Esophagus mucosa (tissue), 1 donor: ENCODE measurements at places on chromosomes 12 and 14. TPM values are rescaled to one million over a fixed set of nuclear protein-coding genes. Genes with fewer than 3 reads are reported as not detected.

GRCh38 chr12:51972849-51973273 is 21.4 kb downstream of the ACVR1B start:
- ATAC-seq, result peak; percentile 59

PLEKHA5 gene
- total RNA-seq, result 32.7 TPM

- ATAC-seq, result peak; percentile 55
These were observed 3.1 kb downstream of the CCND2 start for GRCh38 chr12:4276524-4277204.

PRR4 gene
- 0.64 TPM for total RNA-seq

DNA sequence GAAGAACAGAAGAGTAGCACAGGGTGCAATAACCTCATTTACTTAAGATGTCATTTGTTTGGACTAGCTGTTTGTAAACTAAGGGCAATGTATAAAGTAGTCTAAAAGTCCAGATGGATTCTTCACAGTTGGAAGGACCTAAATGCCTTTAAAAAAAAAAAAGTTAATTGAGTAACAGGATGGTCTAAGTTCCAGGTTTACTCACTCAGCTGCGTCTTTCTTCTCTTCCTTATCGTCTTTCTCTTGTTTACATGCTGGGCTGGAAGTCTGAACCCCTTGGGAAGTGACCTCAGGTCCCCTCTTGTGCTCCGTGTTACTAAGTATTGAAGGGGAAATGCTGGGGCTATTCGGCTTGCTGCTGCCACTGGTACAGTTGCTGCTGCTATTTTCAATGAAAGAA is 82.5 kb downstream of the SH2B3 start:
- no peak for ATAC-seq

DNA sequence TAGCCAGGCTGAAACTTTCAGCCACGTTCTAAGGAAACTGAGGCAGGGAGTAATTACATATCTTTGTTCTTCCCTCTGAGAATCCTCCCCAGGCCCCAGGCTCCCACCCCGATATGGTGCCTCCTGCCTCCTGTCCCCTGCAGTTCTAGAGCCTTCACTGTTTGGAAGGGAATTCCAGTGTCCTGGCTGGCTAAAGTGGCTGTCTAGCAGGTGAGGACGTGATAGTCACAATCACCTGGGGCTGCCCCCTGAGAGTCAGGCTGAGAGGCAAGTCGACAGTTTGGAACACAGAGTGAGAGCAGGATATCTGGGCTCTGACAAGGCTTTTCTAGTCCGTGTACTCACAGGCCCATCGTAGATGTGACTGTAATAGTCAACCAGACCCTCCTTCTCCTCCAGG is 6.3 kb upstream of the RPAP3 start:
- ATAC-seq, result no peak

NAV3 gene
- 0.52 TPM for total RNA-seq

LMNTD1 gene
- 0.32 TPM for total RNA-seq

DNA sequence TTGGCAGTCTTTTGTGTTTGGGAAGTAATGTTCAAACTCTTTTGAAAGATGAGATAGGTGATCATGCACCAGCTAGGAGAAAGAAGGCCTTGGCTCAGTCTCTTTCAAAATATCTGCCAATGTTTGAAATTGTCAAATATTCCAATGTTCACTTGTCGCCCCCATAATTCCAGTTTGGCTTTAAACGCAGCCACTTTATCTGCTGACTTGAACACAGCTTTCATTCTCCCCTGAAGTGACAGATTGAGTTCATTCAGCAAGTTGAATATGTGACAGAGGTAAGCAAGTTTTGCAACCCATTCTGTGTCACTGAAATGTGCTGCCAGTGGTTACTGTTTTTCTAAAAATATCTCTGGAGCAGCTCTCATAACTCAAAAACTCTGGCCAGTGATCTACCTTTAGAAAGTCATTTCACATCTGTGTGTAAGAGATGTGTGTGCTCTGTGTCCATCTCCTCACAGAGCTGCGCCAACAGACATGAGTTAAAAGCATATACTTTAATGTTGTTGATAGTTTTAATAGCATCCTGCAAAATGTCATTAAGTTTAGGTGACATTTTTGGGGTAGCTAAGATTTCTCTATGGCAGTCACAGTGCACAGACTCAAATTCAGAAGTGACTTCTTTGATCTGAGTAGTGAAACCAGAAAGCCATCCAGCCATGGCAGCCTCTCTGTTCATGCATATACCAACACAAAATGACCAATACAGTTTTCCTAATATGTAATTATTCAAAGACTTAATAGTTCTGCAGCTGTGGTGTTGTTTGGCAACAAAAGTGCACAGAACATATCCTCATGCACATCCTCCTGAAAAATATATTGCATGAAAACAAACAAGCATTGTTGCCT is 614.3 kb upstream of the MIS18BP1 start:
- ATAC-seq, result no peak

GRCh38 chr12:4962539-4963486 is 53.1 kb downstream of the KCNA1 start:
- ATAC-seq, result no peak

PPP1R36 gene
- total RNA-seq, result 0.20 TPM

DNA sequence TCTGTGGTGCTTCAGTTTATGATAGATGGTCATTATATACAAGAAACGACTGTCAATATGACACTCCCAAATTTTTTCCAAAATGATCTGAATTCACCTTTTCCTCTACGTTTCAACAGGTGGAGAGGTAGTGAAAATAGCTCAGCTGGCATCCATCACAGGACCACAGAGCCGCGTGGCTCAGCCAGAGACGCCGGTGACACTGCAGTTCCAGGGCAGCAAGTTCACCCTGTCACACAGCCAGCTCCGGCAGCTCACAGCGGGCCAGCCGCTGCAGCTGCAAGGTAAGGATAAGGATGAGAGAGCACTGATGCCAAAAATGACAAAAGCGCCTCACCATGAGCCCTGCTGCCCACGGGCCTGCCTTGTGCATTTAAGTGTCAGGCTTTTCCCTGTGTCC is 73.9 kb downstream of the EP400 start:
- no peak for ATAC-seq

- ATAC-seq, result no peak
These were observed 120.3 kb upstream of the PLEKHG7 start for GRCh38 chr12:92582475-92582874.

EMP1 gene
- total RNA-seq, result 1,972 TPM

DNA sequence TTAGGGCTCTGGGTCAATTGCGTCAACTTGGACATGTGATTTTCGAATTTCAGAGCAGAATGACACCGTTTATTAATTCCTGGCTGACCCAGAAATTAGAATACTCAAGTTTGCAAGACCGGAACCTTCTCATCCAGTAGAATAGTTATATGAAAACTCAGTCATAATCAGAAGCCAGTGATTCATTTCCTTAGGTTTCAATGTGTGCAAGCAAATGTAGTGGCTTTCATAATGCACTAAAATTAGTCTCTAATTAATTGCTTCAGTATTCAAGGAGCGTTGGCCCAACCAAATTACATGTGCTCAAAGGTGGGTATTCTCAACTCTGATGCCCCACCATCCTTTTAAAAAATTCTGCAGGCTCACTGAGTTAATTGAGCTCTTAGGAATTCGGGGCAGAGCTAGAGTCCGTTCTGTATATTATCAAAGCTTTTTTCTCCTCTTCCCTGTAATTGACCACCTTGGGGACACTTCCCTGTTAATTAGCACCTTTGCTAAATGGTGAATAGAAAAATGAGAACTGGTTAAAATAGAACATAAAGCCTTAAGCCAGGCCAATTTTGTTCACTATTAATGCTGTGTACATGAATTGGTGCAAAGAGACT is 55.4 kb downstream of the DAO start:
- ATAC-seq, result no peak

DNA sequence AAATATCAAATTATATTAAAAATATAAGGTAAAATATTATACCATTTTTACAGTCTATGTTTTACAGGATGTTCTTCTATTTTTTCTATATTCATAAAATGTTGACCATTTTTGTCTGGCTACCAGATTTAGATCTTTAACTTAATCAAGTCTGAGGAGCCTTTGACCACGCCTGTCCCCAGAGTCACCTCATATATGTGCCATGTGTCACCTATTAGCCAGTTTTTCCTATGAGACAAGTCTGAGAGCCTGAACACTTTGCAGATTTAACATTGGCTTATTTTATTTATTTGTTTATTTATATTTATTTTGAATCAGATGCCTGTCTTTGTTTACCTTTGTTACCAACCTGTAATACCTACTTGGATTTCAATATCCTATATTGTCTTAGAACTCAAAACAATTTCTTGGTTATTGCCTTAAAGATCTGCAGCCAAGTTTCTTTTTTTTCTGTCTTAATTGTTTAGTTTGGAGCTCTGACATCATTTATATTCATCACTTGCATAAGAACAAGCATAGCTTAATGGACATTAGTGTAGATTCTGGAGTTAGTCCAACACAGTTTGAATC is 116.2 kb upstream of the ALX1 start:
- ATAC-seq, result no peak

DNA sequence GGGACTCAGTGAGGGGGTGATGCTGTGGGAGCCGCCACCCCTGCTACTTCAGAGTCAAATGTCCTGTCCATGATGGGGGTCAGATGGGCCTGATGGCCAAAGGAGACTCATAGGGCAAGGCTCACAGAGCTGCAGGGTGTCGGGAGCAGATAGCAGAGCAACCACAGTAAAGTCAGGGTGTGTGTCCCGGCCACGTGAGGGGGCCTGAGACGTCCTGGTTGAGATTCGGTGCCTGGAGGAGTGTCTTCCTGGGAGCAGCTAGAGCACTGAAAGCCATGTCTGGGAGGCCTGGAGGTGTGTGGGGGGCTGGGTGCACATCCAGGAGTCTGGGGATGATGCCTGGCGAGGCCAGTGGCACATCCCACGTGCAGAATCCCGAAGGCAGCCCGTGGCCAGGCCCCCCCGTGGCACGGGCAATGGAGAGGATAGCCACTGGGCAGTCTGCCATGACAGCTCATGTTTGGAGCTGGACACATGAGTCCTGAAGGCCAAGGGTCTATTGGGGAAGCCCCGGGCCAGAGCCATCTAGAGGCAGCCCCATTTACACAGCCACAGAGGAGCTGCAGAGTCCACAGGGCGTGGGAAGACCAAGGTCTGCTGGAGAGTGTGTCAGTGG is 308.0 kb upstream of the SFSWAP start:
- no peak for ATAC-seq

NT5DC3 gene
- total RNA-seq, result 4.8 TPM

DNA sequence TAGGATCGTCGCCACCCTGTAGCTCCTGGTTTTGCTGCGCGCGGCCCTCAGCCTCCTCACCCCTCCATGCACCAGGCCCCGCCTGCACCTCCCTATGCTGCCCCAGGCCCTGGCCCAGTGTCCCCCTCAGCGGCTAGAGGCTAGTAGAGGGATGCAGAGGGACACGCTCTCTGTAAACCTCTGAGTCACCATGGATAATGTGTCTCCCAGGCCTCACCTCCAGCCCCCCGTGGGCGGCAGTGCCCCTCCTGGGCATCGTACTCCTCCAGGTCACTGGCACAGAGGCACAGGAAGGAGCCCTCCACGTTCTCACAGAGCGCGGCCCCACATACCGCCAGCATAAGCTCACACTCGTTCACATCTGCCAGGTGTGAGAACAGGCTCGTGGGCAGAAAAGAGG is 12.3 kb downstream of the ISCA2 start:
- ATAC-seq, result no peak
